Muscle of arm (tissue), 14 donors: ENCODE measurements at places on chromosomes 2 and 18. TPM values are rescaled to one million over a fixed set of nuclear protein-coding genes. Genes with fewer than 3 reads are reported as not detected.

ZNG1B gene
- polyA plus RNA-seq: 36.4 TPM

KIF1A gene
- polyA plus RNA-seq: 3.0 TPM

CD8B2 gene
- not detected for polyA plus RNA-seq

ITPRID2 gene
- polyA plus RNA-seq: 59.3 TPM

DNAH6 gene
- 0.34 TPM for polyA plus RNA-seq

TNFRSF11A gene
- polyA plus RNA-seq: not detected

GREB1 gene
- polyA plus RNA-seq: 12.2 TPM

CHRNG gene
- polyA plus RNA-seq: 178 TPM

BMP10 gene
- not detected for polyA plus RNA-seq

ATP6V1B1 gene
- 1.5 TPM for polyA plus RNA-seq

DDX1 gene
- 108 TPM for polyA plus RNA-seq

FBXO48 gene
- 1.9 TPM for polyA plus RNA-seq

GALNT13 gene
- polyA plus RNA-seq: 0.64 TPM

CRYGC gene
- polyA plus RNA-seq: not detected

PKDCC gene
- 104 TPM for polyA plus RNA-seq

UPP2 gene
- not detected for polyA plus RNA-seq

MRPL44 gene
- 27.5 TPM for polyA plus RNA-seq

TEKT4 gene
- polyA plus RNA-seq: not detected

MAPK4 gene
- 13.7 TPM for polyA plus RNA-seq

PDCD1 gene
- not detected for polyA plus RNA-seq

IL1RL2 gene
- 0.48 TPM for polyA plus RNA-seq

TCF23 gene
- polyA plus RNA-seq: 0.31 TPM

PPP1R1C gene
- polyA plus RNA-seq: 2.1 TPM

RGPD3 gene
- 0.36 TPM for polyA plus RNA-seq

ZNF236 gene
- polyA plus RNA-seq: 7.4 TPM

RAX gene
- not detected for polyA plus RNA-seq

NOL4 gene
- not detected for polyA plus RNA-seq

RUFY4 gene
- 0.68 TPM for polyA plus RNA-seq

BOLL gene
- not detected for polyA plus RNA-seq

NEB gene
- 698 TPM for polyA plus RNA-seq

LYG1 gene
- not detected for polyA plus RNA-seq

GAL3ST2 gene
- polyA plus RNA-seq: 0.22 TPM

SCN9A gene
- 5.1 TPM for polyA plus RNA-seq

NRP2 gene
- polyA plus RNA-seq: not detected

PARD3B gene
- polyA plus RNA-seq: 12.2 TPM

ACMSD gene
- polyA plus RNA-seq: 1.3 TPM

MC5R gene
- not detected for polyA plus RNA-seq

DNAJB2 gene
- polyA plus RNA-seq: 85.3 TPM
